ENCODE measurements at places on chromosomes 2 and 18.

DNA sequence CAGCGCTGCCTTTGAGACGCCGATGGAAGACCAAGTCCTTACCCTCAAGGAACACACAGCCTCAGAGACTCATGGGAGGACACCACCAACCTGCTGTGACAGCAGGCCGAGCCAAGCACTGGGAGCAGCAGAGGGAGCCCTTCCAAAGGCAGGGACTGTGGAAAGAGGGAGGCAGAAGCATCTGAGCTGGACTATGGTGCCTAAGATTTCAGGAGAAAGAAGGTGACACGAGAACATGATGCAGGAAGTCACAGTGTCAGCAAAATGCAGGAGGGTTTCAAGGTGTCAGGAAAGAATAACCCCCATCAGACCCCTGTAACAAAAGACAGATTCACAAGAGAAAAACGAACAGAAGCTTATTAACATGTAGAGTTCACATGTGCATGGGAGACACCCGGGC lies 24.2 kb upstream of the COX7A2L start:
- no peak for DNase-seq

- DNase-seq, result no peak
Observed at GRCh38 chr2:36413218-36413617, 57.6 kb downstream of the CRIM1 start.

DNA sequence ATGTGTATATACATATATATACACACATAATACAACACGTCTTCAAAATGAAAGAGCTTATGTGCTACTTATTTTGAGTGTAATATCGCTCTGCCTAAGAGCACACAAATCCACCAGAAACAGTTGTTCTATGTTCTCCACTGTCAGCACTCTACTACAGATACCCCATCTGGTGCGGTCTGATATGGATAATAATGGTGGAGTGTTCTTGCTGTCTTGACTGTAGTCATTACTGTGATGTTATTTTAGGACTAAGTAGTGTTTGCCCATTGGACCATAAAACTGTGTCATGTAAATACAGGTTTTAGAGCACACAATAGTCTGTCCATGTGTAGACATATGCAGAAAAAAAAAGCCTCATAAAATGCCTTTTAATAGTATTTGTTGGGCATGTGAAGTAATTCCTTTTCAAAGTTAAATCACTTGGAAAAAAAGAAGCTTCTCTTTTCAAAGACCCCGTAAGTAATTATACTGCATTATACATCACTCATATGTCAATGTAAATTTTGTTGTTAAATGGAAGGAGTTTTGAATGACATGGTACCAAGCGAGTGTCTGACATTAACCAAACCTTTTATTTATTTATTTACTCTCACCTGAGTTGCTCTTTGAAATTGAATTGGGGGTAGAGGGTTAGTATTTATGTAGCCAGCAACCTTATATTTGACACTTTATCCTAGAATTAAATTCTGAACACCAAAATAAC lies 1249.2 kb upstream of the ZEB2 start:
- DNase-seq, result no peak

DNA sequence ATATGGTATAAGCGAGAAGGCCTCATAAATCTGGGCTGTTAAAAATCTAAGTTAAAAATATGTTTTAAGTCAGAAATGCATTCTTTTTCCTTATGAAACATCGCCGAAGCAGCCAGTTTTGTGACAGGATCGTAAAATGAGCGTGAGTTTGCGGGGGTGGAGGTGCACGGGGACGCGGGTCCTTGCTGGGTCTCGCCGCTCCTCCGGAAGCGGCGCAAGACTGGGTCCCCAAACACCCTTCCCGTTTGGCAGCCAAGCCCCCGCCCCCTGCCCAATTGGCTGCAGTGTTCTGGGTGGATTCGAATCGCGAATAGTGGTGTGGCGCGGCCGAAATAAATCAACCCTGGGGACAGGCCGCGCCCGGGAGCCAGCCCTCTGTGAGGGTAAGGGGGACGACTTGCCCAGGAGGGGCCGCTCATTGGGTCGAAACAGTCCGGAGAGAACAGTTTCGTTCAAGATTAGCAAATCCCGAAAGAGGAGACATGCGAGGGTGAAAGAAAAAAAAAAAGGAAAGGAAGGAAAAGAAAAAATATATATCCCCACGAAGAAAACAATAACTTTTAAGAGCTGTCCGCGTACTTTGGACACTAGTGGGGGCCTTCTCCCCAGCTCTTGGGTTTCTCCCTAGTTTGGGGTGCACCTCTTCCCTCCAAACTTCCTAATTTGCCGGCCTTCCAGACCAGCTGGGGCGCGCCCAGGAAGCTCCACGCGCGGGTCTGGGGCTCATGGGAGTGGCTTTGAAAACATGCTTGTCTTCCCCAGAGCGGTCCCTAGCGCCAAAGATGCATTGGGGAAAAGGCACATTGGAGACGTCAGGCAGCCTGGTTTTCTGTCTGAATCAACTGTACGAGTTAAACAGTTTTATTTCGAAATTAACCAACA lies 3.1 kb upstream of the GATA6 start:
- no peak for DNase-seq

- no peak for DNase-seq
Observed at GRCh38 chr2:237480988-237481525, 6.0 kb upstream of the MLPH start.

DNA sequence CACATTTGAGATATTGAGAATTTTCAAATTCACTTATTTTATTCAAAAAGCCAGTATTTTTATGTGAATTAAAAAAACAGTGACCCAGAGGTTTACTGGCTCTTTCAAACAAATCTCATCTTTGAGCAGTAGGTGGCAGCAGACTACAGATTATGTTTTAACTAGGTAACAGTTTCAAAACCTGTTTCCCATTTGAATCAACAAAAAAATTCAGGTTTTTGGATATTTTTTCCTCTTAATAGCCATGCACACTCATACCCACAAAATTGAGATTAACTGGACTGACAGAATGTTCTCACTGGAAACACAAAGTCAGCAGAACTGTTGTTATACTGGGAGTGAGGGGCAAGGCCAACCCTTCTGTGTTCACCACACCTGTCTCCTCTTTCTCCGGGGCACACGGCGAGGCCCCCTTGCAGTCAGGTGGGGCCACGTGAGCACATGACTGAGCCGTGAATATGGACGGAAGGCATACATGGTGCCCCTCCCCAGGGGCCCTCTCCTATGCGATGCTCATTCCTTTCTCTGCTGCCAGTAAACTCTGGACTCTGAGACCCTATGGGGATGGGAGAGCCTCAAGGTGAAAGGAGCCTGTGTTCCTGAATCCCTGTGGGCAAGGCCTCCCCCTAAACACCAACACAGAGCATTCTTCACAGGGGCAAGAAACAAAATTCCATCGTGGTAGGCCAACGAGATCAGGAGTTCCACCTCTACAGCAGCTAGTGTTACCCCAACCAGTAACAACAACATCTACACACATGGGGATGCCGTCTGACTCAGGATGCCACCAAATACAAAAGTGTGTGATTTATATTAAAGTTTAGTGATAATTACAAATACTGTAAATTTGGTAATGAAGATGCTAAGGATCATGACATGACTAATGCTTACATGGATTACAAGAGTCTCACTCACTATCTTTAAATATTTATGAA lies 80.4 kb downstream of the LPIN2 start:
- no peak for DNase-seq

DNA sequence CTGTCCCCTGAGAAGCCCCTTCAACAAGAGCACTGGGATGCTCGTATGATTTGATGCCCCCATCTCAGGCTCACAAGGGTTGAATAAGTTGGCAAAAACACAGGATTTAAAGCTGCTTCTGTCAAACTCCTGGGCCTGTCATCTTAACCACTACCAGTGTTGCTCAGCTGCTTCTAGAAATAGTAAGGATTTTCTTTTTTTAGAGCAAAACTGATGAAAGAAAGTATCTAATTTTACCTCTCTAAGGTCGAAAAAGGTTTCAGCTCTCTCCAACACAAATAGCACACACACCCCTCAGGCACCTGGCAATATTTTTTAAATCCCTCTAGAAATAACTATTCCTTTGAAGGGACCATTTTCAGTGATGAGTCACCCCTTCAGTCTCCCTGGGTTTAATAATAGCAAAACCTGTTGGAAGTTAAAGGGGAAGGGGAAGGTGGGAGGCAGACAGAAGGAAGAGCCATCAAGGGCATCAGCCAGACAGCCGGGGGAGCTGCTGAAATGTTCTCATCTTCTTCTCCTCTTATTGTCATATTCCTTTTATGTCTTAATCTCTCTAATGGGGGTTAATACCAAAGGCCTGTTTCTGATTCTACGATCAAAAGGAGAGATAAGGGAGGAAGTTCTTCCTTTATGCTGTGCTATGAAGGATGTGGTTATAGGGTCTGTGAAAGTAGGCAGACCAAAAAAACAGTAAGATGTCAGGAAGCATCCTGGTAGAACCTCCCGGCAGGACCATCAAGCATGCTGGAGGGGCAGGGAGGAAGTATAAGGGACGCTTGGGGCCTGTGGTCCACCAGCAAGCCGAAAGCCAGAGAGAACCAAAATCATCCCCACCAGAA lies 31.9 kb upstream of the SLC35G4 start:
- DNase-seq, result no peak
